BE2C (cell line): ENCODE measurements at places on chromosomes 3 and 15.

GRCh38 chr3:11096266-11097139 is 57.8 kb upstream of the HRH1 start:
- peak; percentile 81 for DNase-seq

GRCh38 chr3:195903950-195904290 is 4.4 kb downstream of the TNK2 start:
- DNase-seq: no peak

DNA sequence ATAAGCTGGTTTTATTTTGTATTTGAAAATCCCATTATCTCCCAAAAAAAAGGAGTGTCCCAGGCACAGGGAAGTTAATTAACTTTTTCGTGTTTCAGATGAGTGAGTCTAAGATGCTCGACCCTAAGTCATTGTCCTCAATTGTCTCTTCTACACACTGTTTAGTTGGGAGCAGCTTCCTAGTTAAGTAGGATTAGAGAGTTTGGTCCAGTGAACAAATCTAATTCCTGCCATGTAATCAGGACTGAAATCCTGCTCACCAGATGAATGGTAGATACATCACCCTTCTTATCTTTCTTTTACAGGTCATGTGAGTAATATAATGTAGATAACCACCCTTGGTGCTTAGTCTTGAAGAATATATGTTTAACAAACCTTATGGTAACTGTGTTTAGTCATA is 228.9 kb upstream of the MANF start:
- no peak for DNase-seq

- no peak for DNase-seq
Measured at GRCh38 chr3:160447544-160447943, 2.0 kb downstream of the TRIM59 start.

- DNase-seq: no peak
Measured at GRCh38 chr15:66658044-66658443, 44.0 kb upstream of the SMAD6 start.

- peak; percentile 7 for DNase-seq
Measured at GRCh38 chr3:125958511-125959316, 10.3 kb upstream of the ROPN1B start.

DNA sequence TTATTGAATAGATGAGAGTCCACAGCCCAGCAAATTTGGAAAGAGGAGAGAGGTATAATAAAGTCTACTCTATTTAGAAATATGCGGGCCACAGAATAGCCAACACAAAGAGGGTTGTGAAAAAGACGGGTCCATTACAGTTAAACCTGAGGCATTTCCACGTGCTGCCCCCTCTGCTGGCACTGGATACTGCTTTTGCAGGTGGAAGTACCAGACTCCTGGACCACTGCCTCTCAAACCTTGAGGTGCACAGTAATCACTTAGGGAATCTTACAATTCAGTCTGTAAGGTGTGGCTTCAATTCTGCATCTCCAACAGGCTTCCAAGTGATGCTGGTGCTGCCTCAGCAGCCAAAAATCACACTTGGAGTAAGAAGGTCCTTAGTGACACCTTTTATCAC is 3.0 kb upstream of the TFDP2 start:
- DNase-seq: peak; percentile 18

GRCh38 chr3:135000465-135000864 is 205.4 kb downstream of the EPHB1 start:
- DNase-seq: no peak

DNA sequence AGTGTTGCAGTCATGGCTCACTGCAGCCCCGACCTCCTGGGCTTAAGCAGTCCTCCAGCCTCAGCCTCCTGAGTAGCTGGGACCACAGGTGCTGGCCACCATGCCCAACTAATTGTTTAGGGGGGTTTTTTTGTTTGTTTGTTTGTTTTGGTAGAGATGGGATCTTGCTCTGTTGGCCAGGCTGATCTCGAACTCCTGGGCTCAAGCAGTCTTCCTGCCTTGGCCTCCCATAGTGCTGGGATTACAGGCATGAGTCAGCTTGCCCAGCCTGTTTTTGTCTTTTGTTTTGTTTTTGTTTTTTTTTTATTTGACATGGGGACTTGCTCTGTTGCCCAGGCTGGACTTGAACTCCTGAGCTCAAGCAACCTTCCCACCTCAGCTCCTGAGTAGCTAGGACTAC is 17.4 kb downstream of the NDUFB5 start:
- DNase-seq: no peak

GRCh38 chr15:63727542-63727941 is 106.2 kb downstream of the HERC1 start:
- DNase-seq: no peak

DNA sequence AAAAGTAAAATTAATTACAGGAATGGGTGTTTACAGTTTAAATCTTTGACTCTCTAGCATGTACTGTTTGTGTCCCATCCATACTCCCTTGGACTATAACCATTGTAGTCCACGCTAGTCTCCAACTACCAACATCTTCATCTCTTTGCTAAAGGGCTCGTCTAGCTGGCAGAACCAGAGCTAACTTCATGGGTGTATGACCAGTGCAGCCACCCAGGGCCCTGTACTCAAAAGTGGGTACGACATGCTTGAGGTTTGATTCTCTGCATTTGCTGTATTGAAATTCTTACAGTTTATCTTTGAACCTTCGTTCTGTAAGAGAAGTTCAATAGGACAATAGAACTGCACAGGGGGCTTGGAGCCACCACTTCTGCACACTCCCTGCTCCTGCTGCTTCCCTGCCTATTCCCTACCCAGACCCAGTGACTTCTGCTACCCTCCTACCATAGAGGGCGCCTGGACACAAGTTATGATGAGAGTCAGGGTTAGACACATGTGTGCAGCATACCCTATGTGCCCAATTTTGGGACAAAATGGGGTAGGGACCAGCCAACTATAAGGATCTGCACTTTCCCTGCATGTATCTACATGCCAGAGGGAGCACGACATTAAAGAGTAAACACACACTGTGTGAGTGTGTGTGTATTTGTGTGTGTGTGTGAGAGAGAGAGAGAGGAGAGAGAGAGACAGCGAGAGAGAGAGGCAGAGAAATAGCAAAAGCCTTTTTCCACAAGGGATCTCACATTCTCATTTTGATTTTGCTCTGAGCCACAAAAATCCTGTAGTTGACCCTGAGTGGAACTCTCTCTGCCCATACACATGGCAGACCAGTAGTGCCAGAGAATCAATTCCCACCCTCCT is 59.0 kb upstream of the NECTIN3 start:
- peak; percentile 16 for DNase-seq

DNA sequence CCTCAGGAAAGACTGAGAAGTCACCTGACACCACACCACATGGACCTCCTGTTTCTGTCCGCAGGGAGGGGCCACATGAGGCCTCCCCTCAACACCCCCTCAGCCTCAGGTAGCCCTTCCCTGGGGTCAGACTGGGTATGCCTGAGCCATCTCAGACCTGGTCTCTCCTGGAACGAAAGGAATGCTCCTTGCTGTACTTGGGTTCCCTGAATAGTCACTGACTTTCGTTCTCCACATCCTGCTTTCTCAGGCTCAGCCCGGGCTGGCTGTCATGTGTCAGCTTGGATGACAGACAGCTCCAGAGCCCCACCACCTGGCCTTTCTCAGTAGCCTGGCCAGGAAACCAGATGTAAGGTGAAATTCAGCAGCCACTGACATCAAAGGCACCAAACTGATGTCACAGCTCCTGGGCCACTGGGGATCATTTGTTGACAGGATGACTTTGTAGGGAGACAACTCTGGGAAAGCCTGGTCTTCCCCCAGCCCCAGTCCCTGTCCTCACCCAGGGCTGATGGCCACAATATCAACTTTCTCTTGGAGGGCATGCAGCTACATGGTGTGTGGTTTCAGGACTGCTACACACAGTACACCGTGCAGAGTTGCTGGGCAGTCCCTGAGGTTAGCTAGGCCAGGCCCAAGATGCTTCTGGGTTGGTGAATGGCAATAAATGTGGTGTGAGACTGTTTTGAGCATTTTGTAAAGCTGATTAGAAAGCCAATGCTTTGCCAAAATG is 141.4 kb upstream of the MRPS22 start:
- peak; percentile 39 for DNase-seq

- no peak for DNase-seq
Measured at GRCh38 chr3:69763458-69763857, 24.2 kb downstream of the MITF start.

- DNase-seq: no peak
Measured at GRCh38 chr15:58770519-58770856, 614 bp upstream of the MINDY2 start.

- no peak for DNase-seq
Measured at GRCh38 chr3:113794526-113794925, 44.1 kb upstream of the GRAMD1C start.

DNA sequence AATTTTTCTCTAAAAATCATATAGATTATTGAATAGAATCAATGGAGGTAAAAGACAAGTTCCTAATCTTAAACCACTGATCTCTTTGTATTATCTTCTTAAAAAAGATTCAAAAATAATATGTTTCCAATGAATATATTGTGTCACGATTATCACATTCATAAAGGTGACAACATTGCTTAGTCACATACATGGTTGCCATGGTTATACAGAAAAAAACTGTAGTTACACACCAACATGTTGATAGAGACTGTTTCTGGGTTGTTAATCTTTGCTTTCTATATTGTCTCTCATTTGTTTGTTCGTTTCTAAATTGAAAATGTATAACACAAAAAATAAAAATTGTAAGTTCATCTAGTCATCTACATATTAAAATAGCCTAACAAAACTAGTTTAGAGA is 376.0 kb upstream of the ALCAM start:
- no peak for DNase-seq
